ENCODE measurements at places on chromosomes 16 and 17.

GRCh38 chr17:28944862-28945741 lies 6.2 kb downstream of the PHF12 start:
- DNase-seq, result no peak

- DNase-seq, result no peak
Measured at GRCh38 chr16:10817963-10818941, at the start of gene TVP23A. Gene TVP23A (minus strand): TSS chr16:10818794. CDS start chr16:10818493, 301 bp downstream.

DNA sequence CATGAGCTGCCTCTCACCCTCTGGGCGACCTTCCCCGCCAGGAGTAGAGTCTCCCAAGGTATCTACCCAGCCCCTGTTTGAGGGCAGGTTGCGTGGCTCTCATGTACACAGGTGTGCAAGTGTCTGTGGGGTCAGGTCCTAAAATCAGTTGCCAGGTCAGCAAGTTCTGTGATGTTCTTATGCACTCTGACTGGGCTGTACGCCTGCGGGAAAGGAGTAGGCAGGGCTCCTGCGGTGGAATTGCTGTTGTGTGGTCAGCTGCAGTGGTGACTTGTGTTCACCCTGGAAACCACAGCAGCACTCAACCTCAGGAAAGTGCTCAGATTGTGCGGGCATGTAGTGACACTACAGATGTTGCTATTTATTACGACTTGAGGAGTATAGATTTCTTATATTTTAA lies 19.4 kb downstream of the NARF start:
- no peak for DNase-seq

GRCh38 chr16:10946308-10946707 lies 1.9 kb downstream of the CLEC16A start:
- DNase-seq, result no peak

DNA sequence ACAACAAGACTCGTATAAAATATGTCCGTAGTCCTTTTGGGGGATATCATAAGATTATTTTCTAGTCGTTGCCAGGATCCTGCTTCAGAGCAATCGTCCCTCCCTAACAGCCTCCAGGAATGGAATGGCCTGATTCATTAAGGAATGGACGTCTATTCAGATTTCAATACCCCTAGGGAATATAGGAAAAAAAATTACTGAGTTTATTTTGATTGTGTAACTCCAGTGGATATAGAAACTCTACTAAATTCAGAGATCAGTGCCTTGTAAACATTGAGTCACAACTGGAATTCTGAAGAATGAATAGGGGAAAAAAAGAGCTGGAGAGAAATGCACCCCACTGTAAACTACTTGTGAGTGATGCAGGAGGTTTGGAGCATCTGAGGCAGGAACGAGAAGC lies 1171.5 kb upstream of the GOT2 start:
- DNase-seq, result no peak

DNA sequence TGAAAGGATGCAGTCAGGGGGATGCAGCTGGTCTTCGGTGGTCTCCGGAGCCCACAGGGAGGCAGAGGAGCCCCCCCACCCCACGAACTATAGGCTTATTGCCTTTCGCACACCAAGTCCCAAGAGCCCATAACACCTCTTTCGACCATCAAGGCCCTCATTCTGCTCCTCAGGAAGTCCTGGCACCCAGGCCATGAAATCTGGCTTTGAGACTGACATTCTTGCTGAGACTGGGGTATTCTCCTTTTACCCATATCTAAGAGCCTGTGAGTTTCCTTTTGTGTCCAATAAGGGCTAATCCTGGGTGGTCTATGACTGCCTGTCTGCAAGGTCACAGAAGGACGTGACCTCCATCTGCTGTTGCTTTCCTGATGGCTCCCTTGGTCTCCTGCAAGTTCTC lies 6.4 kb upstream of the ARL4D start:
- DNase-seq, result no peak

GRCh38 chr16:60748366-60748765 lies 1287.9 kb downstream of the CDH8 start:
- DNase-seq, result no peak

GRCh38 chr17:75475851-75476250 lies 19.4 kb downstream of the TMEM94 start:
- no peak for DNase-seq

- DNase-seq, result no peak
Measured at GRCh38 chr17:65799454-65799853, 238.0 kb upstream of the AXIN2 start.

DNA sequence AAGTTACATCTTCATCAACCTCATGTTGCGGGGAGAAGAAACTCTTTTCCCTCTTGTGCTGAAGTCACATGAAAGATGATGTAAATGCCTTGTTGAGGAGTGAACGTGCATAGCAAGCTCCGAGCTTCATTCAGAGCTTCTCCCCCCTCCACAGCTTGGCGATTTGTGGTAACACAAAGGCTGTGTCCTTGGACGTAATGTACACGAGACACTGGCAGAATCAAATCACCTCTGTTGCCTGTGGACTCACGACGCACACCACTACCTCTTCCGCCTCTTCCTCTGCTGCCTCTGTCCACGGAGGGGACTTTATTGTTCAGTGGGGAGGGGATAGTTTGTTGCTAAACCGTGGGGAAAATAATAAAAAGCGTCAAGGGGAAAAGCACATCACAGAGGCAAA lies 54.9 kb upstream of the CHMP6 start:
- DNase-seq, result no peak

- DNase-seq, result no peak
Measured at GRCh38 chr16:59168461-59169114, 434.5 kb upstream of the GOT2 start.

GRCh38 chr17:39699818-39700147 lies at the start of gene ERBB2:
Gene ERBB2 (plus strand): TSS chr17:39700064. CDS start chr17:39700239, 175 bp downstream.
- DNase-seq, result no peak

DNA sequence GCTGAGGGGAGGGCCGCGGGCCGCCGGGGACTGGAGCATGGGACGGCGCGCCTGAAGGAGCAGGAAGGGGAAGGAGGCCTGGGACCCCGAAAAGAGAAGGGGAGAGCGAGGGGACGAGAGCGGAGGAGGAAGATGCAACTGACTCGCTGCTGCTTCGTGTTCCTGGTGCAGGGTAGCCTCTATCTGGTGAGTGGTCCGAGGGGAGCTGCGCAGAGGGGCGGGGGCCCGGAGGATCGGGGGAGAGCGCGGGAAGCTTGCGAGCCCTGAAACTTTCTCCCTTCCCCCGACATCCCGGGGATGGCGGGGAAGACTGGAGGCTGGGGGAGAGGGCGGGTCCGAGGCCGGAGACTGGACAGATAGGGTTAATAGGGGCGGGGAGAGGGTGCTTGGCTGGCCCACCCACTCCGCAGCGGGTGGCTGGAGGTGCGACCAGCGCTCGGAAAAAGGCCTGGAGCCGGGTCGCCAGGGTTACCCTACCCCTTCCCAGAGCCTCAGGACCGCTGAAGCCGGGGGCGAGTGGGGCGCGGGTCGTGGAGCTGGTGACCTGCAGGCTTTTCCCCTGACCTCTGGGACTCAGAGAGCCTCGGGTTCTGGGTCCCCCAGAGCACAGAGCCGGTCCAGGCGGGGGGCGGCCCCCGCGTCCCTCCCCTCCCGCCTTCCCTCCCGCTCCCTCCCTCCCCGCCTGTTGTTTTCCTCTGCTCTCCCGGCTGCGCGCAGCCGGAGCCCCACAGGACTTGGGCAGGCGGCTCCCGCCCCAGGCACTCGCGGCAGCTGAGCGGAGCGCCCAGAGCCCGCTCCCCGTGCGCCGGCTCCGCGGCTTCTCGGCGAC lies 631 bp downstream of the NXPH3 start:
- no peak for DNase-seq

GRCh38 chr17:71976011-71976649 lies 144.7 kb upstream of the SOX9 start:
- no peak for DNase-seq

GRCh38 chr17:43475494-43476089 lies 8.2 kb upstream of the DHX8 start:
- no peak for DNase-seq

GRCh38 chr17:77555121-77555591 lies 403.3 kb upstream of the TNRC6C start:
- DNase-seq, result no peak

DNA sequence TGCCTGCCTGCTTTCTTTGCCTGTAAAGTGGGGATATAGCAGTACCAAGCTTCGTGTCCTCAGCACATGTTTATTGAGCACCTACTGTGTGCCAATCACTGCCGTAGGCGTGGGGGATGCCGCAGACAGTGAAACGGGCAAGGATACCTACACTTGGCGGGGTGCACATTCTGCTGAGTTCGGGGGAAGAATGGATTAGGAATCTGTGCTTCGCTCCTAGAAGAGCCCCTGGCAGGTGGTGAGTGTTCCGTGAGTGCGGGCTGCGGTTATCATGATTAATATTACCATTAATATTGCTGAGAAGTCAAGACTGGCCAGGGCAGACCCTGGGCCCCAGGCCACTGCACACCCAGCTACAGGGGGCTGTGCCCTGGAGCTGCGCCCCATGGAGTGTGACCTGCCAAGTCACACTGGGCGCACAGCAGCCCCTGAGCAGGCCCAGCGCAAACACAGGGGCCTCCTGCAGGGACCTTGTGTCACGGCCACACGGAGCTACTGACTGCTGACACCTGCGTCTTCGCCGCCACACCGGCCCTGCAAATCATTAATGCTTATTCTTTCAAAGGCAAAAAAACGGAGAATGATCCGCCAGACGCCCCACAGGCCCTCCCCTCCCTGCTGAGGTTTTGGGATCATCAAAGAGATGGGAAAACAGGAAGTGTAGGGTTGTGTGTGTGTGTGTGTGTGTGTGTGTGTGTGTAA lies 213.4 kb upstream of the GSE1 start:
- DNase-seq, result no peak
